ENCODE measurements at places on chromosomes 13 and 19.

- no peak overlapping the region for H3K27ac ChIP-seq
- H3K36me3 ChIP-seq = no peaks in the 10 kb centered on the region
- DNase-seq = no peak
- no peak overlapping the region for H3K4me3 ChIP-seq
Measured at GRCh38 chr19:54616821-54617560, 13.3 kb upstream of the LILRB1 start.

- H3K27me3 ChIP-seq = no peaks in the 10 kb centered on the region
- H3K4me1 ChIP-seq = peaks cover 21% of the 10 kb centered on the region
- H3K36me3 ChIP-seq = peaks cover 71% of the 10 kb centered on the region
Measured at GRCh38 chr19:41269571-41269970, 5.4 kb downstream of the HNRNPUL1 start.

DNA sequence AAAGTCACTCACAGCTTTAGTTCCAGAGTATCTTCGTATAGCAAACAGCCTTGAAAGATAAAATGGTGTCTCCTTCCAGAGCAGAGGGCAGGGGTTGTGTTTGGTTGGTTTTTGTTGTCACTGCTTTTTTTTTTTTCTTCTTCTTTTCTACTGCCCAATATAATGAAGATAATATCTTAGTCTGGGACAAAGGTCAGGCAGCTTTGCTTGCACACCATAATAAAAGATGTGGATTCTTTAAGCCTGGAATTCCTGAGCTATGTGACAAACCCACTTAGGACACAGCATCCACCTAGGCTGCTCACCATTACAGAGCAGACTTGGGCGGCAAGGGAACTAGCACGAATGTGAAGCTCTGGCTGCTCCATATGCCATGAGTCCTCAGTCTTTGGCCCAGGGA lies 165.6 kb upstream of the MIR17HG start:
- H3K36me3 ChIP-seq = no peaks in the 10 kb centered on the region
- H3K27me3 ChIP-seq = no peaks in the 10 kb centered on the region
- no peak for DNase-seq
- H3K4me3 ChIP-seq = no peak overlapping the region
- no peak overlapping the region for H3K27ac ChIP-seq

DNA sequence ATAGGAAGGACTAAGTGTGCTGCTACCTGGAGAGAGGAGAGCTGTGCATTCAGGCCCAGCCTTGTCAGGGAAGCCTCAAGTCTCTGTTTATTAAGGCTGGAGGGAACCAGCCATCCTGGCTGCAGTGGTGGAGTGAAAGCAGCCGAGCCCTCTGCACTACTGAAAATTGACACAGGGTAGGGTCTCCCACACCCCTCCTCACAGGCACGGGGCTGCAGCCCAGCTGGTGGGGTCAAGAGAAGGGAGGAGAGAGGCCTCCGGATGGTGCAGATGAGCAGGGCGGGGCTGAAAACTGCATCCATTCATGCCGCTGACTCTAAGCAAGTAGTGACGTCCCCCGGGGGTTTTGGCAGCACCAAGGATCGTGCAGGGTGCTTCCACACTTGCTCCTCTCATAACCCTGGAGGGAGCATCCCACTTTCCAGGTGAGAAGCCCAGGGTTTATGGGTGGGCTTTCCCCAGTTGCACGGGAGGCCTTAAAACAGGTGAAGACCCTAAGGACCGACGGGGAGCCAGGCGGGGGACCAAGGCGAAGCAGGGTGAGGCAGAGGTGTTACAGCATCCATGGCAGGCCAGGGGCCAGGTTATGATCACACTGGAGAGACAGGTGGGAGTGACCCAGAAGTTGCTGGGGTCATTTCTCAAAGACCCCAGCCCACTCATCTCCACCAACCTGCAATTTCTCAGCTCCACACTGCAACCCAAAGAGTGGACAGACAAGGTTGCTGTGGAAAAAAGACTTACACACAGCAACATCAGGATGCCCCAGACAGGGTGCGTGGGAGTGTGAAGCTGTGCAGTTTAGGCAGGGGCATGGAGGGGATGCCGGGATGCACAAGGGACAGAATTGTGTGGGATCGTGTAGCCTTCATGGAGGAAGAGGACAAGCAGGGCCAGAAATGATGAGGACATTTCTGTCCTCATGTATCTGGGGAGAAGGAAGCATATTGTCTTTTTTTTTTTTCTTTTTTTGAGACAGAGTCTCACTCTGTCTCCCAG lies 36.8 kb downstream of the VSTM2B start:
- H3K36me3 ChIP-seq = no peaks in the 10 kb centered on the region
- no peak overlapping the region for H3K4me3 ChIP-seq
- H3K4me1 ChIP-seq = no peaks in the 10 kb centered on the region
- no peak for DNase-seq
- no peak overlapping the region for H3K27ac ChIP-seq

DNA sequence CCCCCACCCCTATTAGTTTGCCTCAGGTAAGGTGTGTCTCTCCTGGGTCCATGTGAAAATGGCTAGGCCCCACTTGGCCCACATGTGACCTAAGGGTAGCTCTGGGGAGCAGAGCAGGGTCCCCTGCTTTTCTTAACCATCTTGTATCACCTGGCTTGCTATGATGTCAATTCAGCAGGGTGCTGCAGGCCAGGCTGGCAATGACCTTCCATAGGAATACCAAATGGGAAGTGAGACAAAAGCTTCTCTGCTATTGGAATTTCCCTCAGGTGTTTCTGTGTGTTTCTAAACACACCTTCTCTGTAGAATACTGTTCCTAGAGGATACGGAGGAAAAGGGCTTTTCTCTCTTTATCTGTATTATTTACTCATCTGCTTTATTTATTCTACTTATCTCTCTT lies 35.7 kb upstream of the DACH1 start:
- DNase-seq = no peak
- H3K4me1 ChIP-seq = no peaks in the 10 kb centered on the region
- H3K4me3 ChIP-seq = no peak overlapping the region
- H3K27me3 ChIP-seq = no peaks in the 10 kb centered on the region
- no peak overlapping the region for H3K27ac ChIP-seq
